PC-3 (cell line): ENCODE measurements at places on chromosomes 6 and 20. TPM values are rescaled to one million over a fixed set of nuclear protein-coding genes. Genes with fewer than 3 reads are reported as not detected.
A peak's percentile ranks its signal among the peaks of the same experiment; 100 is the strongest.

Gene CD40
- 4.6 and 5.0 TPM in 2 replicates for total RNA-seq

DNA sequence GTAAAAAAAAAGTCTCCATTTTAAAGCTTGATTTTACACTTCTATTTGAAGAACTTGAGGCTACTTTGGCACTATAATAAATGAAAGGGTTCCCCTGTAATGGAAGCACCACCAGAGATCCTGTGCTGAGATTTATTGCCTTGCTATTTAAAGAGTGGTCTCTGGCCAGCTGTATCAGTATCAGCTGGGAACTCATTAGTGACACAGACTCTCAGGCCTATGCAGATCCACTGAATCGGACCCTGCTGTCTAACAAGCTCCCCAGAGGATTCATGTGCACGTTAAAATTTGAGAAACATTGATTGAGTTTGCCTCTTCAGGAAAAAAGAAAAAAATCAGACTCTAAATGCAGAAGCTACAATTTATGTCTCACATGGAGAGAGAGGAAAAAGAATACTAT, 299.9 kb upstream of the BMP2 start:
- no peak overlapping the region for H3K27ac ChIP-seq
- peaks cover 44% of the 10 kb centered on the region for H3K4me1 ChIP-seq
- no peaks in the 10 kb centered on the region for H3K27me3 ChIP-seq
- no peak overlapping the region for H3K4me3 ChIP-seq
- no peak for DNase-seq

- H3K27ac ChIP-seq, result no peak overlapping the region
- DNase-seq, result no peak
- H3K4me1 ChIP-seq, result peaks cover 14% of the 10 kb centered on the region
- H3K36me3 ChIP-seq, result no peaks in the 10 kb centered on the region
- no peaks in the 10 kb centered on the region for H3K27me3 ChIP-seq
Observed at GRCh38 chr20:58634521-58635278, 16.4 kb upstream of the STX16 start.

Gene CAP2
- 8.2 and 11.6 TPM in 2 replicates for total RNA-seq

DNA sequence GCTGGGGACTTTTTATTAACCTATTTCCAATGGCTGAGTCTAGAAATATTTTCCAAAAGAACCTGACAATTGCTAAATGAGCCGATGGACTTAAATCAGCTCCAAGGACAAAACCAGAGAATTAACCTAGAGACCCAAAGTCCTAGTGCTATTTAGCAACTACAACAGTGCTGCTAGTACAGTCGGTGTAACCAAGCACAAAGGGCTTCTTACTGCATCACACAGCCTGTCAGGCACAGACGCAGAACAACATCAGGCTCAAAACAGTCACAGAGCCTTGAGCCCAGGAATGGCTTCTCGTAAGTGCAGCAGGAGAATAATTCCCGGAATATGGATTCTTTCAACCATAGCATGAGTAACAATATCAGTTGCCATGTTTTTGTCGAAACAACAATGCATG, 70.0 kb downstream of the GFOD1 start:
- no peaks in the 10 kb centered on the region for H3K4me1 ChIP-seq
- DNase-seq, result no peak
- no peaks in the 10 kb centered on the region for H3K36me3 ChIP-seq
- H3K27me3 ChIP-seq, result no peaks in the 10 kb centered on the region

GRCh38 chr20:46378412-46379009, 27.9 kb downstream of the ELMO2 start:
- H3K27me3 ChIP-seq, result no peaks in the 10 kb centered on the region
- no peak for DNase-seq
- H3K4me3 ChIP-seq, result no peak overlapping the region
- no peaks in the 10 kb centered on the region for H3K4me1 ChIP-seq

GRCh38 chr6:39908838-39909583, 25.3 kb downstream of the MOCS1 start:
- DNase-seq, result no peak
- no peaks in the 10 kb centered on the region for H3K4me1 ChIP-seq
- H3K36me3 ChIP-seq, result no peaks in the 10 kb centered on the region
- H3K4me3 ChIP-seq, result no peak overlapping the region
- no peak overlapping the region for H3K27ac ChIP-seq

- no peak overlapping the region for H3K27ac ChIP-seq
- H3K4me3 ChIP-seq, result no peak overlapping the region
- no peaks in the 10 kb centered on the region for H3K27me3 ChIP-seq
- no peaks in the 10 kb centered on the region for H3K36me3 ChIP-seq
- no peaks in the 10 kb centered on the region for H3K4me1 ChIP-seq
- no peak for DNase-seq
Observed at GRCh38 chr6:140809694-140810101, 1323.0 kb upstream of the GJE1 start.

DNA sequence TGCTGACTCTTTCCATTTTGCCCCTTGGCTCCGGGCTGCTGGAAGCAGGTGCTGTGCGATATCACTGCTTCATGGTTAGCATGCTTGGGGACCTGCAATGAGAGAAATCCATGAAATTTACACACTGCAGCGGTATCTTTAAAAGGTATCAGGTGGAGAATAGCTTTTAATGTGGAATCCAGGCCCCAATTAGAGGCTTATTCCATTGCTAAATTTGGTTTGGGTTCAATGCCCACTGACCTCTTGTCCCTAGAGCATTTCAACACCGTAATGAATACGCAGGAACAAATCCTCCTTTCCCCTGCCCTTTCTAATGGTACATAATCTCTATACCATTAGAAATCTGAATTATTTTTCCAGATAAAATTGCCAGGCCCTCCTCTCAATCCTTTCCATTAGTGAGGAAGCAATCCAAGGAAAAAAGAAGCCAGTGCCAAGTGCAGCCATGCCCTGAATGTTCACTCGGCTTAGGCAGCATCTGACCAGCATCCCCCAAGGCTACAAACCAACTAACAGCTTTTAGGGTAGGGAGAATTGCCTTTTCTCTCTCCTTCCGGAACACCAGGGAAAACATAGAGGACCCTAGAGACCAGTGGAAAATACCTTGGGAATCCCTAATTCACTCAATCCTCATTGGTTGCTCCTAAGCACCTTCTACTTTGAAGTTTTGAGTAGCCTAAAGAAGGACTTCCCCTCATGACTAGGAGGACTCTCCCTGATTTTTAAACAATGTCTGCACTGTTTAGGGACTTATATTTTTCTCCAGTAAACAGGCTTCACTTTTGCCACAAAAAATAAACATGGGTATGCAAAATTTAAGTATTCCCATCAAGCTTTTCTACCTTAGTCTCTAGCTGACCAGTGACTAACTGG, 143.1 kb downstream of the QRSL1 start:
- no peak overlapping the region for H3K27ac ChIP-seq
- no peaks in the 10 kb centered on the region for H3K36me3 ChIP-seq
- no peaks in the 10 kb centered on the region for H3K27me3 ChIP-seq
- no peak overlapping the region for H3K4me3 ChIP-seq

DNA sequence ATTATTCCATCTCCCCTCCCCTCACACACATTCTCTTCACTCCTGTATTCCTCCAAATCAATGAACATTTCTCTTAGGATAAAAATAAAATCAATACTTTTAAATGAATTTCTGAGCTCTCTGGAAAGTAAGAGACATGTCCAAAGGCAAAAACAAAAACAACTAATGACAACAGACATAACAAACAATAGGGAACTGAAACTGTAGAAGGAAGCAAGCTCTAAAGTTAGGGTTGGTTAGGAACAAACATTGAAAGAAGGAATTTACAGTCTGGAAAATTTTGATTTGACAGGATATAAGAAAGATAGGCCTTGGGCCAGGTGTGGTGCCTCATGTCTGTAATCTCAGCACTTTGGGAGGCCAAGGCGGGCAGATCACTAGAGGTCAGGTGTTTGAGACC, 17.5 kb upstream of the MYCT1 start:
- no peak for DNase-seq
- peaks cover 29% of the 10 kb centered on the region for H3K27me3 ChIP-seq
- no peaks in the 10 kb centered on the region for H3K4me1 ChIP-seq

GRCh38 chr6:39806278-39806677, 14.1 kb downstream of the DAAM2 start:
- DNase-seq, result no peak
- no peaks in the 10 kb centered on the region for H3K36me3 ChIP-seq
- H3K27ac ChIP-seq, result no peak overlapping the region
- H3K27me3 ChIP-seq, result peaks cover 27% of the 10 kb centered on the region; the same call in 1 of the 2 replicates
- no peak overlapping the region for H3K4me3 ChIP-seq
- H3K4me1 ChIP-seq, result peaks cover 3% of the 10 kb centered on the region; the same call in 1 of the 2 replicates

DNA sequence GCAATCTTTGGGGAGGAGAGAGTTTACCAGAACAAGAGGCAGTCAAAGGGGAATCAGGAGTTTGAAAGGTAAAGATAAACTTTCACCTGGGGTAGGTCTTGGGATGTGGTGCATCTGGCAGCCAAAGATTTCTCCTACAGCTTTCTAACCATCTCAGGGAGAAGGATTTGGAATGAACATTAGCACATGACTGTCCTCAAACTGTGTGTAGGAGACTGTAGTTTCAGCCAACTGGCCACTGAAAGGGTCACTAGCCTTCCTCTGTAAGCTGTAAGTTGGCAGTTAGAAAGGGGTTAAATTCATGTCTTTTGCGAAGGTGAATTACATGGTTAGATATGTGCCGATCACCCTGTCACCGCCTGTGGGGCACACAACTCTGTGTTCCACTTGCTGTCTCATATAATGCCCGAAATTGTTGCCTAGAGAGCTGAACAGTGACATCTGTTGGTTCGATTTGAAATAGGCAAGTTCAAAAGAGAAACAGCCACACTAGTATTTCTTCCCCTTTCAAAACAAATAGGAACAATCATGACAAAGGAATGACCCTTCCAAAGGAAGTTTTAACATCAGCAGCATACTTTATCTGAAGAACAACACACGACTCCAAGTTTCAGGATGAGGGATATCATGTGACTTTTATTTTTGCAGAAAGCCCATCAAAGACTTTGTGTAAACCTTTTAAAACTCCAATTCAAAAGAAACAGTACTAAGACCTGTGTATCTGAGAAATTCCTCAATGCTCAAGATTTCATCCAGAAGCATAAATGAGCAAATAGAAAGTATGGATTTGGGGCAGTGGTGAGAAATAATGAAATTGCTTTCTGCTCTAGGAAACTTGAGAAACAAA, 1.1 kb upstream of the OPN5 start:
- H3K27ac ChIP-seq, result no peak overlapping the region
- H3K36me3 ChIP-seq, result no peaks in the 10 kb centered on the region
- H3K27me3 ChIP-seq, result no peaks in the 10 kb centered on the region
- H3K4me3 ChIP-seq, result peak overlapping the region; percentile 39; the same call in 1 of the 2 replicates
- H3K4me1 ChIP-seq, result peaks cover 10% of the 10 kb centered on the region

Gene KIAA1755
- 0.44 and 0.86 TPM in 2 replicates for total RNA-seq

- H3K4me3 ChIP-seq, result no peak overlapping the region
- peaks cover 56% of the 10 kb centered on the region for H3K4me1 ChIP-seq
- peak; percentile 30 for DNase-seq
- H3K36me3 ChIP-seq, result no peaks in the 10 kb centered on the region
- H3K27me3 ChIP-seq, result no peaks in the 10 kb centered on the region
- H3K27ac ChIP-seq, result no peak overlapping the region
Observed at GRCh38 chr6:52540286-52540902, 36.5 kb downstream of the TRAM2 start.

Gene FILIP1
- not detected in 2 replicates for total RNA-seq

Gene CLPSL2
- not detected in 2 replicates for total RNA-seq

Gene CALHM6
- not detected in 2 replicates for total RNA-seq

Gene GJE1
- total RNA-seq, result not detected in 2 replicates

Gene RTF2
- total RNA-seq, result 122 and 149 TPM in 2 replicates

DNA sequence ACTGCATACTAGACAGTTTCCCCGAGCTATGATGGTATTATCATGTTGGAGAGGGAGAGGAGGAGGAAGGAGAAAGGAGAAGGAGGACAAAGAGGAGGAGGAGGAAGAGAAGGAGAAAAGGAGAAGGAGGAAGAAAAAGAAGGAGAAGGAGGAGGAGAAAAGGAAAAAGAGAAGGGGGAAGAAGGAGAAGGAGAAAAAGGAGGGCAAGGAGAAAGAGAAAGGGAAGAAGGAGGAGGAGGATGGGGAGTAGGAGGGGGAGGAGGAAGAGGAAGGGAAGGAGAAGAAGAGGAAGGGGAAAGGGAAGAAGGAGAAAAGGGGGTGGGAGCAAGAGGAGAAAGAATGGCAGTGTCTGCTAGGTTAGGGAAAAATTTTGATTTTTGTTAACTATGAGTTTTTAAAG, 35.1 kb upstream of the PRELID3B start:
- H3K27me3 ChIP-seq, result peaks cover 24% of the 10 kb centered on the region; the same call in 1 of the 2 replicates
- no peak for DNase-seq
- no peak overlapping the region for H3K27ac ChIP-seq

GRCh38 chr6:16168121-16168520, 39.2 kb downstream of the MYLIP start:
- peaks cover 49% of the 10 kb centered on the region for H3K27me3 ChIP-seq
- no peak for DNase-seq
- H3K36me3 ChIP-seq, result no peaks in the 10 kb centered on the region
- no peak overlapping the region for H3K27ac ChIP-seq
- no peaks in the 10 kb centered on the region for H3K4me1 ChIP-seq
- no peak overlapping the region for H3K4me3 ChIP-seq

DNA sequence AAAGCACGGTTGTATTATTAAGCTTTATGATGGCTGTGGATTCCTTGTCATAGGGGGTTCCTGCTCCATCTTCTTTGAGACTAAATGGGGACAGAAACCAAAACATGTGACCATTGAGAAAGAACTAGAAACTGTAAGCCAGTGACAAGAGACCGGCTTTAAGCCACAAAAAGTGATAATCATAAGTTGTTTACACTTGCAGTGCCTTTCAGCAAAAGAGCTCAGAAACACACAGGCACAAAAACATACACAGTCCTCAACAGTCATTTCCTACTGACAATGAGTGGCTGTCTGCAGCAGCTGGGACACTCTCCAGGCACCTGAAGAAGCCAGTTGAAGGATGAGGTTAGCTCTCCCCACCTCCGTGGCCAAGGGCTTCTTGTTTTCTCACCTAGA, 20.0 kb upstream of the UBE2J1 start:
- DNase-seq, result no peak
- no peaks in the 10 kb centered on the region; the same call in 1 of the 2 replicates for H3K36me3 ChIP-seq
- H3K27me3 ChIP-seq, result no peaks in the 10 kb centered on the region
- H3K4me1 ChIP-seq, result peaks cover 5% of the 10 kb centered on the region
- H3K4me3 ChIP-seq, result no peak overlapping the region
- no peak overlapping the region for H3K27ac ChIP-seq

Gene SLC22A7
- total RNA-seq, result not detected in 2 replicates

Gene RMND1
- 13.9 and 20.8 TPM in 2 replicates for total RNA-seq

DNA sequence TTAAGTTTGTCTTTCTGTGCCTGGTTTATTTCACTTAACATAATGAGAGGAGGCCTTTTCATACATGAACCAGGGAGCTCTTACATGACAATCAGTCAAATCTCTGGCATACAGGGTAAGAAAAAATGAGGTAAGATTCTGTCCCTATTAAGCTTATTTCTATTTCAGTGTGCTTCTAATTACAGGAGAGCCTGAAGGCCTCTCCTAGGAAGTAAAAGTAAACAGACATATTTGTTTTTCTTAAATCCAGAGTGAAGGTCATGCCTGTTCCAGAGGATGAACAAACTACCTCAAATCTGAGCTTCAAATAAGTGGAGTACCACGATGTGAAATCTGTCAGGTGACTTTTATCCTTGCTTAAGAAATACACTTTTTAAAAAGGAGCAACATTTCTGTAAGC, 72.6 kb downstream of the POPDC3 start:
- H3K36me3 ChIP-seq, result no peaks in the 10 kb centered on the region
- H3K27ac ChIP-seq, result no peak overlapping the region

Gene OR12D3
- total RNA-seq, result not detected in 2 replicates
